ENCODE measurements at places on chromosomes 6 and 20. TPM values are rescaled to one million over a fixed set of nuclear protein-coding genes. Genes with fewer than 3 reads are reported as not detected.

GRCh38 chr6:84763003-84763885 is 1.2 kb downstream of the TBX18 start:
- no peak for DNase-seq

DNA sequence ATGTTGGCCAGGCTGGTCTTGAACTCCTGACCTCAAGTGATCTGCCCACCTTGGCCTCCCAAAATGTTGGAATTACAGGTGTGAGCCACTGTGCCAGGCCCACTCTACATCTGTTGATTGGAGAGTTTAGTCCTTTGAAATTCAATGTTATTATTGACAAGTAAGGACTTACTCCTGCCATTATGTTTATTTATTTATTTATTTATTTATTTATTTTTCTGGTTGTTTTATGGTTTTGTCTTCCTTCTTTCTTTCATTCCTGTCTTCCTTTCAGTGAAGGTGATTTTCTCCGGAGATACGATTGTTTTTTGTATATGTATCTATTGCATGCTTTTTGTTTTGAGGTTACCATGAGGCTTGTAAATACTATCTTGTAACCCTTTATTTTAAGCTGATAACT is 602.6 kb downstream of the EPM2A start:
- no peak for DNase-seq

GRCh38 chr6:170542031-170542719 is 10.9 kb downstream of the PSMB1 start:
- DNase-seq: no peak

DNA sequence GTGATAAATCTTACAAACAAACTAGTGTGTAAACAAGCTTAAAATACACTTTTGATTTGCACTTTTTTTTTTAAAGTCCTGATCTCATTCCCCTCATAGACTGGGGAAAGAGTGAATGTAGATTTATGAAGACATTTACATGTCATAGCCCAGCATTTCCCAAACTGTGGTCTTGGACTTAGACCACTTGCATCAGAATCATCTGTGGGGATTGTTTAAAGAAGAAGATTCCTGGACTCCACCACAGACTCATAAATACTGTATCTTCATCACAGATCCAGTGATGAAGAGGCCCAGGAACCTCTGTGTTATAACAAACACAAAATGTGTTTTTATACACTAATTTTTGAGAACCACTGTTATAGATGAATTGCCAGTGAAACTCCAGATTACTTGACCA is 99.5 kb downstream of the KCNQ5 start:
- DNase-seq: no peak

DNA sequence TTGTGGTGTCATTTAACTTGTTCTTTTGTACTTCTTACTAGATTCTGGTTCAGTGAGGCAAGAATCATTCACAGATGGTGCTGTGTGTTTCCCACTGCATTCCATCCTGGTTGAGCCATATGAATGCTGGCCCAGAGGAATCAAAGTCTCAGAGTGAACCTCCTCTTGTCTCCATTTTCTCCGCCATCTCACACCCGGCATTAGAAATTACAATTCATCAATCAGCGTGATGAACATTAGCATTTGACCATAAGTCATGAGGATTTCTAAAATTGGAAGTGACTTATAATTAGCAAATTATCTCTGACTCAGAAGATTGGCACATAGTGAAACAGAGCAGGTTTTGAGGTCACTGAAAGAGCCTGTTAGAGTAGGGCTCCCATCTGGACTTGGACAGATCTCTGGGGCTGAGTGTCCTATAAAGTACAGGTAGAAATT is 25.2 kb downstream of the TNFAIP3 start:
- peak; percentile 52 for DNase-seq

DNA sequence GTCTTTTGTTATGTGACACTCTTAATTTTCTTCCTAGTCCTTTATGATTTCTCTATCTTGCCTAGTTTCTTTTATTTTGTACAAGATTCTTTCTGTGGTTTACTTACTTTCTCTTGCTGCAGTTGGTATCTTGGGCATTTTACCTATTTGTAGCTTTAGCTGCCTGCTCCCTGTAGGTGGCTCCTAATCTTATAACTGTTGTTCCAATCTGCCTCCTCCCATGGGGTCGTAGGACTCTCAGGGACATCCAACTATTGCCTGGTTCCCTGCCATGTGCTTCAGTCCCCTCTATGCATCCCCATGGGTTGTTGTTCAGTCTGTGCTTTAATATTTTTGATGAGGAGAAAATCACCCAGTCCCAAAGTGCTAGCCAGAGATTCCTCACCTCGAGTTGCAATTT is 31.4 kb downstream of the RIN2 start:
- DNase-seq: no peak

GRCh38 chr6:28638787-28639430 is 113.2 kb downstream of the GPX5 start:
- DNase-seq: no peak

- DNase-seq: no peak
Measured at GRCh38 chr6:27834879-27835549, 77.2 kb downstream of the OR2B2 start.

- DNase-seq: no peak
Measured at GRCh38 chr20:62498874-62499273, 23.1 kb upstream of the GATA5 start.

- no peak for DNase-seq
Measured at GRCh38 chr6:62614442-62614841, 328.4 kb upstream of the KHDRBS2 start.

DNA sequence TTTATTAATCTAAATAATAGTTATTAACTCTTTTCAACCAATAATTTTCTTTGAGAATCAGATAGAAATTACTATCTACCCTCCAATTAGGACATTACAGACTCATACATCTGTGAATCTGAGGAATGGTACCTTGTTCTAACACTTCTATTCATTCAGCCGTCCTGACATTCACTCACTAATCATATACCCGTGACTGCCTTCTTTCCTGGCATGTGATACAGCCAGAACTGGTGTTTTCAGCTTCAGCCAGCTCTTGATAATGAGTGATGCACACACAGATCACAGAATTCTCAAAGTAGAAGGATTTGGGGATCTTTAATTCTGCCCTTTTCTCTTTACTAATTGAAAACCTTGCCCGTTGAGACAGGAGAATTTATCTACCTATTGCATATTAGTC is 499.9 kb downstream of the UTRN start:
- no peak for DNase-seq

- DNase-seq: no peak
Measured at GRCh38 chr20:13276945-13277541, 56.0 kb downstream of the ISM1 start.

DNA sequence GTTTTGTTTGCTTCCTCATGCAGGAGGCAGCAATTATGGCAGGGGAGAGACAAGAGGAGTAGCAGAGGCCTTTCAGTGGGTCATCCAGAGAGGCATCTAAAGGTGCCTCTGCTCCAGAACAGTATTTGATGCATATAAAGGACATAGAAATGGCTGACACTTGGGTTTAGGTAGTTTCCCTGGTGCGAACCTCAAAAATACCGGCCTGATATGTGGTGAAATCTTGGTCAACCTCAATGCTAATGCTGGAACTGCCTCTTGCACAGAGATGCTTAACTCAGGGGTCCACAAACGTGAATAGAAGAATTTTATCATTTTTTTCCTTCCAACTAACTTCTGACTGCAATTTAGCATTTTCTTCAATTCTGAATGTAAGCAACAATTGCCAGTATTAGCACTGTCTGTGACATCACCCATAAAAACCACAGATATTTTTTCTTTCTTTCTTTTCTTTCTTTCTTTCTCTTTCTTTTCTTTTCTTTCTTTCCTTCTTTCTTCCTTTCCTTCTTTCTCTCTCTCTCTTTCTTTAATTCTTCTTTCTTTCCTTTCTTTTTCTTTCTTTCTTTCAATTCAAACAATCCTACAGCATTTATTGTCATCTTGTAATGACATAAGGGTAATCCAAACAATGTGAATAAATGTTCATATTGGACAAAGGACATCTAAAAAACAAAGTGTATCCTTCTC is 180.0 kb upstream of the UST start:
- DNase-seq: no peak

- peak; percentile 94 for DNase-seq
Measured at GRCh38 chr6:139764498-139764986, 390.1 kb upstream of the CITED2 start.

- no peak for DNase-seq
Measured at GRCh38 chr6:119627908-119628669, 278.5 kb upstream of the MAN1A1 start.

GRCh38 chr20:45036044-45036755 is 64.7 kb downstream of the KCNS1 start:
- DNase-seq: peak; percentile 42

- no peak for DNase-seq
Measured at GRCh38 chr6:157479464-157480303, 98.7 kb downstream of the ZDHHC14 start.

GRCh38 chr20:62065674-62066338 is at the start of gene TAF4:
Gene TAF4, minus strand, starts transcription at chr20:62065881. Its CDS starts 71 bp downstream, at chr20:62065810.
- peak; percentile 33 for DNase-seq

DNA sequence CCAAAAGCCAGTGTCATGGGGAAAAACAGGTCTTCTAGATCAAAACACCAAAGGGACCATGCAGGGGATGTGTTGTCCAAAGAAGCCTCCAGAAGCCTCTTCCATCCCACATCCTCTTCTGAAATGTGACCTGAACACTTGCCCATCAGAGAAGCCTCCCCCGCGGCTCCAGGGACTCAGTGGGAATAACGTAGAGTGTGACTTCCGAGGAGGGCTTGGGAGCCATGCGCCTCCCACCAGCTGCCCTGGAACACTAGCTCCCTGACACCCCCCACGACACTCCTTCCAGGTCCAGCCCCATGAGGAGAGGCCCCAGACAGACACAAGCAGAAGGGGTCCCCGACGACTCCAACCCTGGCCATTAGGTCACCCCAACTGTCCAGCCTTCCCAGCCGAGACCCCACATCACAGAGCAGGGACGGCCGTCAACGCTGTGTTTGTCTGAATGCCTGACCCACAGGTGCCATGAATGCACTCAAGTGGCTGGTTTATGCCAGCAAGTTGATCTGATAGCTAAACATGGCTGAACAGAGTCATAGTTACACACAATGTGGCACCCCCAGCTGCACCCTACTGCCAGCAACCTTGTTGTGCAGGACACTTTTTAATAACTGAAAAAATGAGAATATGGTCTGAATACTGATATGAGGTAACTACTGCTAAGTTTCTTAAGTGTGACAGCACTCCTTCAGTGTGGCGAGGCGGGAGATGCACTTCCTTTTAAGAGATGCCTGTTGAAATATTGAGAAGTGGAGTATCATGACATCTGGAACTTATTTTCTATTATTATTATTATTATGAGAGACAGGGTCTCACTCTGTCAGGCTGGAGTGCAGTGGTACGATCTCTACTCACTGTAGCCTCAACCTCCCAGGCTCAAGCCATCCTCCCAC is 58.0 kb downstream of the GINS1 start:
- no peak for DNase-seq

DNA sequence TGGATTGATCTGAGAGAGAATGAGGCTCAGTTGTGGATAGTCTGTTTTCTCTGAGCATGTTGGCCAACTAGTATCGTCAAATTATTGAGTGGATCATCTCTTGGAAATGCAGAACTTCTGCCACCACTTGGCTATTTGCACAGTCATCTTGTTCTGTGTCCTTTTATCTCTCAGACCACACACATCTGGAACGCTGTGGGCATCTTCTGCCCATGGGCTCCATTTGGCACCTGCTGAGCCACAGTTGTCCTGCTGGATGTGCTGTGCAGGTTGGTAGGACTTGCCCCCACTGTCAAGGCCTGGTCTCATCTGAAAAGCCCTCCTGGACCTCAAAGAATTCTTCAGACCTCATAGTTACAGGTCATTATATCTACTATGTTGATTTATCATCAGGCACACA is 16.7 kb upstream of the C20orf144 start:
- no peak for DNase-seq

DNA sequence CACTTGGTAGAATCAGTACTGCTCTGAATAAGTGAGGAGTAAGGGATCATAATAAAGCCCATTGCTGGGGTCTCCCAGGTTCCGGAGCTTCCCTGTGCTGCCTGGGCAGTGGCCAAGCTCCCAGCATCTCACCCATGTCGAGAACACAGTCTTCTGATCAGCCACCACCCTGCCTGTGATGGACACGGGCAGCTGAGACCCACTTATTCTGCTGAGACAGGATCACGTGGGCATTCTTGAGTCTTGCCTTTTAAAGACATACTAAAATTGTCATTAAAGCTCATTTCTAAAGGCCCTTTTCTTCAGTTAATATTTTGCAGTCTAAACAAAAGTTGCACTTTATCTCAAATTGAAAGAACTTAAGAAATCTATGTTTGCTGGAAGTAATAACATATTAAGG is 42.7 kb upstream of the SLC22A2 start:
- no peak for DNase-seq

COL11A2 gene
- 0.26 TPM for polyA plus RNA-seq

LST1 gene
- not detected for polyA plus RNA-seq

TUBB2B gene
- polyA plus RNA-seq: 6.1 TPM

TNF gene
- polyA plus RNA-seq: not detected

GPX5 gene
- polyA plus RNA-seq: not detected

PRDM13 gene
- not detected for polyA plus RNA-seq

TRAM2 gene
- 152 TPM for polyA plus RNA-seq

All from AG04450 (cell line).